ENCODE measurements at places on chromosomes 11 and 22.

GRCh38 chr11:76077575-76078150 lies 128.6 kb downstream of the WNT11 start:
- no peak for DNase-seq

DNA sequence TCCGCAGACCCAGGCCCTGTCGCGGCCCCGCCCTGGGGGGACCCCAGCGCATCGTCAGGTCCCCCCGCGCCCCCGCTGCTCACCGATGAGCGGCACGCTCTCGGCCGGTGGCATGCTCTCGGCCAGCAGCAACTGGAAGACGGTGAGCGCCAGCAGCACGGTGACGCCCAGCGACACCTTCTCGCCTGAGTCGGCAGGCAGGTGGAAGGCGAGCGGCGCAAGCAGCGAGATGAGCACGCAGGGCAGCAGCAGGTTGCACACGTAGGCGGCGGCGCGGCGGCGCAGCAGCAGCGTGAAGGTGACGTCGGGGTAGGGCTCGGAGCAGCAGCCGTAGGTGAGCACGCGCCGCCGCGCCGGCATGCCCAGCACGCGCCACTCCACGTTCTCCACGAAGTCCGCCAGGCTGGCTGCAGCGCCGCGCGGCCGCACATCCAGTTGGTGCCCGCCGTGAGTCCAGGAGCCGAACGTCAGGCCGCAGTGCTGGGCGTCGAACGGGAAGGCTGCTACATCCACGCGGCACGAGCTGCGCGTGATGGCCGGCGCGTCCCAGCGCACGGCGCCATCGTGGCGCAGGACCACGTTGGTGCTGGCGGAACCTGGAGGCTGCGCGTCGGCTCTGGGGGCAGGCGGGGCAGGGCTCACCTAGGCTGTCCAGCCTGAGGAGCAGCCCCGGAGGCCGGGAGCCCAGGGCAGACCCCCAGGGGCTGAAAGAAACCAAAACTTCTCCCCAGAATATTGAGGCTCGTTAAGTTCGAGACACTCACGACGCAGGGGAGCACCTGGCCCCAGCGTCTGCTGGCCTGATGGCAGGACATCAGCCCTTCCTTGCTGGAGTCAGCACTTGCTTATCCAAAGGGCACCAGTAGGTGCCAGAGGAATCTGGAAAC lies 3.8 kb downstream of the CHRNA10 start:
- DNase-seq, result no peak

DNA sequence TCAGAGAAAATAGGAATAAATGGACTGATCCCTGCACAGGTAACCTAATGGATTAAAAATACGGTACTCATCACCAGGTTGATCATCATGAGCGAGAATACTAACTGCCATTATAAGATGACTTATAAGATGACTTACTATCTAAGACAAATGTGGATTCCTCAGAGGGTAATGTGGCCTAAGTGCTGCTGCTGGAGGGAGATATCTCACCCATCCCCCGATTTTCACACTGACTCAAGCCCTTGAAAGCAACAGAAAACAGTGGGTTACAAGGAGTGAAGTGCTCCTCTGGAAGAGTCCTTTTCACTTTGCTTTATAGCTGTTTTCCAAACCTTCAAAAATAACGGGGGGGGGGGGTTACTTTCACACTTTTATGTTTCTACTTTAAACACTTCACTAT lies 920 bp downstream of the TMEM218 start:
- DNase-seq, result no peak

- no peak for DNase-seq
These were observed 75.5 kb upstream of the CD44 start for GRCh38 chr11:35063488-35063931.

GRCh38 chr11:104734998-104735397 lies 163.3 kb downstream of the CASP12 start:
- no peak for DNase-seq

DNA sequence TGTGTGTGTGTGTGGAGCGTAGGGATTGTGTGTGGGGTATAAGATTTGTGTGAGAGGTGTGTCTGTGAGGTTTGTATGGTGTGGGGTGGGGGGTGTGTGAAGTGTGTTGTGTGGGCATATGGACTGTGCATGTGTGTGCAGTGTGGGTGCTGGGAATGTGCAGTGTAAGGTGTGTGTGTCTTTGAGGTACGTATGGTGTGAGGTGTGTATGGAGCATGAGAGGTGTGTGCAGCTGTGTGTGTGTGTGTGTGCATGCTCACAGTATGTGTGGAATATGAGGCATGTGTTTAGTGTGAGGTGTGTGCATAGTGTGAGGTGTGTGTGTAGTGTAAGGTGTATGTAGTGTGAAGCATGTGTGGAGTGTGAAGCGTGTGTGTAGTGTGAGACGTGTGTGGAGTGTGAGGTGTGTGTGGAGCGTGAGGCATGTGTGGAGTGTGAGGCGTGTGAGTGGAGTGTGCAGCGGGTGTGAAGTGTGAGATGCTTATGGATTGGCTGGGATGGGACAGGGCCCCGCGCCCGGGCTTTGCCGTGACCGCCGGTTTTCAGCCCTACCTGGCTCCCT lies 1.7 kb upstream of the TMPRSS6 start:
- no peak for DNase-seq

- no peak for DNase-seq
These were observed 313.4 kb upstream of the SORL1-AS1 start for GRCh38 chr11:121766166-121766565.

GRCh38 chr11:121485216-121485615 lies 32.4 kb upstream of the SORL1-AS1 start:
- DNase-seq, result no peak

DNA sequence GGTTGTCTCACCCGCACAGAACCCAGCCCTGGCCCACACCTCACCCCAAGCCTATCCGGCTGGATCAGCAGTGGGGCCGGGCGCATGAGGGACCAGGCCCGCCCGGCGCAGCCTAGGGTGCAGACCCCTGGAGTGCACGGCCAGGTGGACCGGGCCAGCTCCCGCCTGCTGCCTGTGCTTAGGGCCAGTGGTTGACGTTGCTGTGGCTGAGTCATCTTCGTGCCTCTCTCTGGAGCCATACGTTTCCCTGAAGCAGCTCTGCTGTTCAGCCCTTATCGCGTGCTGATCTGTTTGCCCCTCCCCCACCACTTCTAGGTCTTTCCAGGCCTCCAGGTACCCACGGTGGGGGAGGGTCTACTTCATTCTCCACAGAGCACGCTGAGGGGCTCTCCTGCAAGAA lies 39.5 kb downstream of the CDKN1C start:
- DNase-seq, result no peak

GRCh38 chr11:64134963-64135362 lies 30.9 kb downstream of the MACROD1 start:
- no peak for DNase-seq

- DNase-seq, result no peak
These were observed 38.3 kb downstream of the EHF start for GRCh38 chr11:34659096-34659733.

DNA sequence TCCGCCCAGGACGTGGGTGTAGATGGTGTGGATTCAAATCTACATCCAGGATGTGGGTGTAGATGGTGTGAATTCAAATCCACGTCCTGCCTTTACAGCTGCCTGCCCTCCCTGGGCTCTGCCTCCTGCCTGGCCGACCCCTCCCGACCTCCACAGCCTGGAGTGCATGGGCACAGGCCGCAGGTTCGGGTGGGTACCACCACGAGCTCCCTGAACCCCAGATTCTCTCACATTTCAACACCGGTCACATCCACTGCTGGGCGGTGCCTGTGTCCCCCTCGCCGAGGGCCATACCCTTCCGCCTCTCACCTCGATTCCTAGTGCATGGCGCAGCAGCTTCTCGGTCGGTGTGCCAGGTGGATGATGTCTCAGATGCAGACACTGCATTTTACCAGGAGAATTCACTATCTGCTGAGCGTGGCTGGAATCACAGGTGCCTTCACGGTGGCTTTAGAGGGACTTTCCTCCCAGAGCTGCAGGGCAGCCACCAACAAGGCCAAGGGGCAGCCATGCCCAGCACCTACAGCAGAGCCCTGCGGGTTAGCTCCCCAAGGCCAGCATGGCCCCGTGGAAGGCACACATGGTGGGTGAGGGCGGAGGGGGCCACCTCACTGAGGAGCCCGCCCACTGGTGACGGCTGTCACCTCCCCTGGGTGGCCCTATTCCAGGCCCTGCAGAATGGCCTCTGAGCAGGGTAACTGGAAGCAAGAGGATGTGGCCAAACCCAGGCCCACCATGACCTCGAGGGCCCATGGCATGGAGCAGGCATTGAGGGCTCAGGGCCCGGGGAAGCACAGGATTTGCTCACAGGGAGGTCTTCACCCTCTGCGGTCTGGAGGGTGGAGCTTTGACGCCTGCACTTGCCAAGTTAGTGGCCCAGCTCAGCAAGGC lies 638.5 kb downstream of the TBC1D22A start:
- no peak for DNase-seq

GRCh38 chr11:93169950-93170561 lies 27.7 kb downstream of the SLC36A4 start:
- no peak for DNase-seq

- DNase-seq, result no peak
These were observed 38.8 kb downstream of the PRDM11 start for GRCh38 chr11:45185228-45185729.

GRCh38 chr22:42430528-42431125 lies 1.6 kb downstream of the NFAM1 start:
- no peak for DNase-seq

GRCh38 chr22:46911346-46911745 lies 148.9 kb downstream of the TBC1D22A start:
- no peak for DNase-seq

DNA sequence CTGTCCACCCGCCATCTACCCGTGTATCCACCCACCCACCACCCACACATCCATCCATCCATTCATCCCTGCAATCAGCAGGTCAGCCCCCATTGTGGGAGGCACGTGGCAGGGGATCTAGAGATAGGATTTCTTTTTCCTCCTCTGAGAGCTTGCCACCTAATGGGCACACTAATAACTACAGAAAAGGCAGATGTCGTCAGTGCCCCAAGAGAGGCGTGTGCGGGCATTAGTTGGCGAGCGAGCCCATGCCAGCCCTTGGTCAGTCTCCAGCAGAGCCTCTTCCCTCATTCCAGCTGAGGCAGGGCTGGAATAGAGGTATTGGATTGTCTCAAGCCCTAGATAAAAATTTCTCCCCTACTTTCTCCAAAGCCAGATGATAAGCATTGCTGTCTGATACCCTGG lies 9.7 kb downstream of the USP2 start:
- DNase-seq, result no peak

DNA sequence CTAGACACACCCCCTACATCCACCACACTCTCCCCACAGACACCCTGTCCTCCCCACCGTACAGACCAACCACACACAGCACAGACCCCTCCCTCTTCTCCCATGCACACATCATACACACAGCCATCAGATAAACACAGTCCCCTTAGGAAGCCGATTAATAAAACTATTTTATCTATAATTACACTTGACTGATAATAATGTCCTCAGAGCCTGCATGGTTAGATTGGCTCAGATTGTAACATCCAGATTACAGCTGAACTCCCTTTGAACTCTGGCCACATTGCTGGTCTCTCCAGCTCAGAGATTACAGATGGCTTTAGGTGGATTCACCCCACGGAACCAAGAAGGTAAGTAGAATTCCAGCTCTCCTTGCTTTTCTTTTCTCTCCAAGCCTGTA lies 9.5 kb upstream of the ELF5 start:
- no peak for DNase-seq

DNA sequence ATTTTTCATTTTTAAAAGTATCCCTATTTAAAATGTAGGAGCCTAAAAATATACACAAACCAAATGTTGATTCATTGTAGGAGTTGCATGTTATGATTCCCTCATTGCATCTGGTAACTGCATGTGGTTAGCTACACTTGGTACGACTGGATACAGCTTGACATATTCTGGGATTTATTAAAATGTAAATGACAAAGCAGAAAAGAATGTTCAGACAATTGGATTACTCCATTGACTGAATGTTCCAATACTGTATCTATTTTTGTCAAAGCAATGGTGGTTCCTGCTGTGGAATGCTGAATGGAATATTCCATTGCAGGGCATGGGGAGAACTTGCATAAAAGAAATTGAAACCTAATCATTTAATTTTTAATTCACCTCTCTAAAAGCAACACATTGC lies 30.8 kb downstream of the BLID start:
- DNase-seq, result no peak

DNA sequence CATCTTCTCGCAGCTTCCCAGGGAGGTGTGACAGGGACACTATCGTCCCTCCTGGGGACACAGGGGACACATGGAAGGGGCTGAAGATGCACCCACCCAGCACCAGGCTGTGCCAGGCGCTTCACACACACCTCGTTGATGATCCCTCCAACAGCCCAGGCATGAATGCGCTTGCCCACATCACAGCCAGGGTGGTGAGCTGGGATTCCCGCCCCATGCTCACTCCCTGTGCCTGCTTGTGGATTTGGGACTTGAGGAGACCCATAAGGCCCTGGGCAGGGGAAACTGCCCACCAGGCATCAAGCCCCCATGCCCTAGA lies 57.8 kb downstream of the OTOG start:
- no peak for DNase-seq

DNA sequence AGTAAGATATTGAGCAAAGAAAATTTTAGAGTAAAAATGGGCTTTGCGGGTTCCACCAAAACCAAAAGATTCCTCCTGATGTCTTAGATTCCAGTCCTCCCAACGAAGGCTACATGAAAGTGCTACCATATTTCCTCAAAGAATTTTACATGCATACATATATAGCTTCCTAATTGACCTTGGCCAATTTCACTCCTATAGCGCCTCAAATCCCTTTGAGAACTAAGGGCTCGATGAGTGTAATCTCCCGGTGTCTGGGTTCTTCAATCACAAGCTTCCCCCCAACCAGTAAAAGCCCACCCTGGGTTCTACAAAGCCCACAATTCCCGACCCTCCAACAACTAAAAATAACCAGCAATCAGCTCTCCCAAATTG lies 1.2 kb downstream of the SIK3 start:
- no peak for DNase-seq

- DNase-seq, result no peak
These were observed at the start of gene CD3D for GRCh38 chr11:118342503-118343161. Gene CD3D (minus strand): TSS chr11:118342705. CDS start chr11:118342607, 98 bp downstream.

- DNase-seq, result peak; percentile 72
These were observed 4.7 kb upstream of the KDELR3 start for GRCh38 chr22:38462960-38463784.

DNA sequence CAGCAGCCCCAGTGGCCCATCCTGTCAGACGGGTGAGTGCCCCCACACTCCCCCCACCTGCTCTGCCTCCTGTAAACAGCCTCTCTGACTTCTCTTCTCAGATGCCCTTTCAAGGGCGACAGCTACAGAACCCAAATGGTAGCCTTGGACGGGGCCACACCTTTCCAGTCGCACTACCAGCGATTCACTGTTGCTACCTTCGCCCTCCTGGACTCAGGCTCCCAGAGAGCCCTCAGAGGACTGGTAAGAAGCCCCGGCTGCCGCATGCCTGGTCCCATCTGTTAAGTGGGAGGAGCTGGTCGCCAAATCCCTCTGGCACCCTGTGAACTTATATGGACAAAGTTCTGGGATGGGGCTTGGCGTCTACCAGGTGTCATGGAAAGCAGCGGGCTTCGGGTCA lies 6.2 kb downstream of the ZP1 start:
- no peak for DNase-seq

DNA sequence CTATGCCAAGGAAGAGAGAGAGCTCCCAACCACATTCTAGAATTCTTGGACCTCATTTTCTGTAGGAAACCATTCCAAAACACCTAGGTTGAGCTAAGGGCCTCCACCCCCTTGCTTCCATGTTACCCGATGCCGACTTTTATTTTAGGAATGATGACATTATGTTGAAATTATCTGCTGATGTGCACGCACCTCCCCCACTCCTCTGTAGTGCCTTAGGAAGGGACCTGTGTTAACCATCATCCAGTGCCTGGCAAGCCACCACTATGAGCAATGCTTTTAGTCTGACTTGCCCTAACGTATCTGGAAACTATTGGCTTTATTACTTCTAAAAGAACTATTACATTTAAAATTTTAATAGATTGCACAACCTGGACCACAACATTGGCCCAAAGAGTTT lies 42.1 kb downstream of the NCAPD3 start:
- DNase-seq, result no peak

- no peak for DNase-seq
These were observed 5.9 kb downstream of the TMPRSS13 start for GRCh38 chr11:117923275-117923674.
